ENCODE measurements at places on chromosomes 16 and 17. TPM values are rescaled to one million over a fixed set of nuclear protein-coding genes. Genes with fewer than 3 reads are reported as not detected.

SRCIN1 gene
- not detected for polyA plus RNA-seq

DNA sequence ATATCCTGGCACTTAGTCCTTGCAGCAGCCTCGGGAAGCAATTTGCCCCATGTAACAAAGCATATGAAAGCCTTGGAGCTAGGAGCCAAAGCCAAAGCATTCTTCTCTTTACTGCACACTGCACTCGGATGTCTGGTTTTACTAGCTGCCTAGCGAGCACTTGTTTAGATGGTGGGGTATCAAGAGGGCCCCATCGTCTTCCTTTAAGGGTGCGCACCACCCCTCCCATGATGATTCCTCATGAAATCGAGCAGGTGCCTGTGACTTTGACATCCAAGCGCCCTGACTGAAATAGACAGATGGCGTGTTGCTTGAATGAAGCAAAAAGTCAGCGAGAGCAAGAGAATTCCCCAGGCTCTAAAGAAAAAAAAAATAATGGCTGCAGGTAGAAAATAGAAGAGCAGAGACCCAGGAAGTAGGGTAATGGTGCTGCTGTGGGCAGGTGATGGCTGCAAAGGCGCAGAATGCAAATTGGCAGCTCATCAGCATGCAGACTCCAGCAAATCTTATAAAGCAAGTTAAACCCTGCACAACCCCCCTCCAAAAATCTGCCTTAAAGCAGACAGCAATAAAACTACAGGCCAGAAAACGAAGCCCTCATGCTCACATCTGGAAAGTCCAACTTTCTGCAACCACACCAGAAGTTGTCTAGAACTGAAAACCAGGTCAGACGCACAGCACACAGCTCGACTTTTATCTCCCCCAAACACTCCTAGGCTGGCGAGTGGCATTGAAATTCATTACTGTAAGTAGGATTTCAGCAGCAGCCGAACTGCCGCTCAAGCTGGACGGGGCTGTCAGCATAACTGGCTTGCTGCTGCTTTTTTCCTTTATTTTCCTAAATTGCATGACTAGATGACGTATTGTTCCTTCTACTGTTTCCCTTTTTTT lies 384.3 kb downstream of the RBFOX1 start:
- DNase-seq, result no peak

CACNG1 gene
- not detected for polyA plus RNA-seq

PRSS33 gene
- 0.05 TPM for polyA plus RNA-seq

DNA sequence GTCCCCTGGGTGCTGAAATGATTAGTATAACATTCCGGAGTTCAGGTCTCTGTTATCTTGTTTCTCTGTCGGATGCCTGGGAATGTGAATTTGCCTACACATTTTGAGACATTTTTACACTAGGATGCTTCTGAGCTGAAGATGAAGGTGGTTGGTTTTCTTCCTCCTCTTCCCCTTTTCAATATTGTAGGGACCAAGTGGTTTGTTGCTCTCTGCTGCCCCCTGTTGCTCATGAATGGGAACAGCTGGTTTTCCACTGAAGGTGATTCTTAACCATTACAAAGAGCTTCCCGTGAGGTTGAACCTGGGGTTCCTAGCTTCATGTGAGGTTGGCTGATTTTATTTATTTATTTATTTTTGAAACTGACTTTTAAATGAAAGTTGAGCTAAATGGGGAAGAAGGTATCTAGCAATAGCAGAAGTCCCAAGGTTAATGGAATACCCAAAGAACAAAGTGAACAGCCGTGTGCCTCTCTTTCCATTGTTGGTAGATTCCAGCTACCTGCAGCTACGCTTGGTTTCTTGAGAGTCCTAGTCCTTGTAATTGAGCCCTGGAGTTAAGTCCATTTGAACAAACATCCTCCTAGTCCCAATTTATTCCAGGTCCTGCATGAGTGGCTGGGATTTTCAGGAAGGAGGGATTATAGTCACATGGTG lies 983.9 kb upstream of the EEF2KMT start:
- DNase-seq, result no peak

KREMEN2 gene
- 0.14 TPM for polyA plus RNA-seq

DNA sequence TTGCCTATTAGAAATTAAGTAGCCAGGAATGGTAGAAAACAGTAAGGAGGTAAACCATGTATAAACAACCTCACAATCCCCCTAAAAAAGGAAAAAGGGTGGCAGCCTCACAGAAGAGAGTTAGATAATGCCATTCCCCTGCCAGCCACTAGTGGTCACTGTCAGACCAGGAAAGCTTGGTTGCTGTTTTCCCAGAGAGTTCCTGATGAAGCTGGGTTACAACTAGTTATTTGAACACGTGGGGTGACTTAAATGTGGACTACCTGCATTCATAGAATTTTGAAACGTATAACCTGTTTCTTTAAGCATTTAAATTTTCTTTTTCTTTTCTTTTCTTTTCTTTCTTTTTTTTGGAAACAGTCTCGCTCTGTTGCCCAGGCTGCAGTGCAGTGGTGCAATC lies 5.8 kb downstream of the GPRC5C start:
- DNase-seq, result no peak

Measured in CD14-positive monocyte (primary cell).